Fibroblast of pulmonary artery (primary cell): ENCODE measurements at places on chromosomes 2 and 18.

DNA sequence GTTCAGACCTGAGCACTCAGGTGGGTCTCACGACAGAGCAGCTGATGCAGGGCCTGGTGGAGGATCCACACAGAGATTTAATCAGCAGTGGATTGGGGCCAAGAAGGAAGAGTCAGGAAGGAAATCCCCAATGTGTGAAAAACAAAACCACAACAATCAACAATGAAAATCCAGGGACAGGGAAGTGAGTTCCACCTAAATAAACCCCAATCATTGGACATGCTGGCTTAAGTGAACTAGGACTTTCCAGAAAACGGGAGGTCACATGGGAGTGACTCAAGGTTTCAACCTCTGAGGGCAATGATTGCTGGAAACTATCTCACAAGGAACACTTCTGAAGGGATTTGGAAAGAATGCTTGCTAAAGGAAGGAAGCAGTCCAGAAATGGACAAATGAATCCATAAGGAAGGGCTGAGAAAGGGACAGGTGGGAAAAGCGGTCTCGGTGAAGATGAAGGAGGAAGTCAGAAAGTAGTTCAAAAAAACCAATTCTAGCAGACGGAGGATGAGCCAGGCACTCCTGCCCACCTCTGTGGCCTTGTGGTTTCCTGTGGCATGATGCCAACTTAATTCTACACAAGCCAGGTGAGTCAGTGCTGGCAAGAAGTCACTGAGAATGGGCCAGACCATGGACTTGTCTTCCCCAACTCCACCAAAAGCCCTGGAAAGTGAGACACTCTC is 15.4 kb upstream of the XDH start:
- DNase-seq = no peak

DNA sequence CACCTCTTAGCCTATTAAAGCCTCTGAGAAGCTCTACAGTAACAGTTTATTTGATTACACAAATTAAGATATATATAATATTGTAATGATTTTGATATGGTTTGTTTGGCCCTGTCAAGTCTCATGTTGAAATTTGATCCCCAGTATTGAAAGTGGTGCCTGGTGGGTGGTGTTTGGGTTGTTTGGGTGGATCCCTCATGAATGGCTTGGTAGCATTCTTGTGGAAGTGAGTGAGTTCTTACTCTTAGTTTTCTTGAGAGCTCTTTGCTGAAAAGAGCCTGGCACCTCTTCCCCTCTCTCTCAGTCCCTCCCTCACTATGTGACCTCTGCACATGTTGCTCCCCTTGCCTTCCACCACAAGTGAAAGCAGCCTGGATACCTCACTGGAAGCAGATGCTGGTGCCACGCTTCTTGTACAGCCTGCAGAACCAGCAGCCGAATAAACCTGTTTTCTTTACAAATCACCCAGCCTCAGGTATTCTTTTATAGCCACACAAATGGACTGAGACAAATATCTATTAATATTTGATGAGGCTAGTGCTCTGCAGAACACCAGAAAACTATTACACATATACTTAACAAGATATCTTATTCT is 52.8 kb downstream of the SLC4A10 start:
- no peak for DNase-seq

DNA sequence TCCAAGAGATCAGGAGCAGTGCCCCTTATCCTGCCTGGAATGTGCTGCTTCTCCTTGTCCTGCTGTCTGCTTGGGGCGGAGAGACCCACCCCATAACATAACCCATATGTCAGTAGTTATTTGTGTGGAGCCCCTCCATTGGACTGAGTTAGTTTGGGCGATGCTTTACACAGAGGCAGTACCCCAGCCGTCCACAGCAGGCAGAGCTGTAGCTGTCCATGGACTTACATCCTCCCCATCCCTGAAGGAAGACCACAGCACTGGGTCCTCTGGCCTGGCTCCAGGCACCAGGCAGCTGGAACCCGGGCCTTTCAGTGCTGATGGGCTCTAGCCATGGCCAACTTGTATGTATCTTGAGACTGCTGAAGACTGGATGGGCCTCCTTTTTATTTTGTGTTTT is 20.3 kb downstream of the GKN2 start:
- no peak for DNase-seq

DNA sequence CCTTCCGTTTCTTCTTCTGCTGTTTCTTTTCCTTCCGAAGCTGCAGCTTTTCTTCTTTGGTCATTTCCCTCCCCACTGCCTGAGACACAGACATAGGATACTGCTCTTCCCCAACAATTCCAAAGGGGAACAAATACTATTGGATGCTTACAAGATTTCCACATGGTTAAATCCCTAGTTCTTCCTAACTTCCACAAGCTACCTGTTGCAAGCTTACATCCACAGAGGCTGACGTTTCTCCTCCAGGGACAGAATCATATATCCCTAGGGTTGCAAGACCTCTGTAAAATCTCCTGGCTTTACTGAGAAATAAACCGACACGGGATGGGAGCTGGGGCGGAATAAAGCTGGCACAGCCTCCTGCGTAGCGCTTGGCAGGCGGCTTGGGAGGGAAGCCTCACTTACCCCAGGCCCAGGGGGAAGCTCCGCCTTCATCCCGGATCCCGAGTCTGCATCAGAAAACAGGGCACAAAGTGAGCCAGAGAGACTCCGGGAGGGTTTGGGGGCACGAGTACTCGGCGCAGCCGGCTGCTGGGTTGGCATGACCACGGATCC is 590 bp downstream of the EIF2B4 start:
- DNase-seq = peak; percentile 63

- no peak for DNase-seq
Observed at GRCh38 chr2:10556271-10557140, 108.4 kb upstream of the ODC1 start.

- DNase-seq = no peak
Observed at GRCh38 chr2:43021791-43022509, 204.5 kb downstream of the ZFP36L2 start.

GRCh38 chr18:31454066-31454708 is 6.6 kb downstream of the DSG3 start:
- DNase-seq = peak; percentile 87

DNA sequence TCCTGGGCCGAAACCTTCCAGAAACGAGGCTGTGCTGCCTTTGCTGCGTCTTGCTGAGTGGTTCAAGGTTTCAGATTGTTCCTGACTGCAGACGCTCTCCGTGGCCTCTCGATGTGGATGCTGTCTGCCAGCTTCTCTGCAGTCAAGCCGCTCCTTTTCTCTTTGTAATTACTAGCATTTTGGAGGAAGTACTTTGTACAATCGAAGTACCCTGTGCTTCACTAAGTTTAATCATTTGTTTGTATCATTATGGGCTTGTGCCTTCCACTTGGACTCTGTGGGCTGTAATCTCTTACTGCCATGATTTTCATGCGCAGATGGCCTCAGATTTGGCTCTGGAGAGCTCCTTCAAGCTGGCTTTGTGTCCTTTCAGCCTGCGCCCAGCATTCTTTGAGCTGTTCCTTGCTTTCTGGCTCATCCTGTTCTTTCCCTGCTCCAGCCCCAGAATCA is 49.3 kb downstream of the TRAF3IP1 start:
- peak; percentile 11 for DNase-seq
